NCI-H345 (cell line): ENCODE measurements at places on chromosomes 3 and 15.

GRCh38 chr3:195035345-195036202 lies 235.4 kb downstream of the XXYLT1 start:
- no peak for DNase-seq

- DNase-seq, result no peak
These were observed 476.7 kb downstream of the OCA2 start for GRCh38 chr15:27622371-27622770.

GRCh38 chr3:58568572-58569286 lies 8.5 kb downstream of the FAM107A start:
- DNase-seq, result peak; percentile 65

DNA sequence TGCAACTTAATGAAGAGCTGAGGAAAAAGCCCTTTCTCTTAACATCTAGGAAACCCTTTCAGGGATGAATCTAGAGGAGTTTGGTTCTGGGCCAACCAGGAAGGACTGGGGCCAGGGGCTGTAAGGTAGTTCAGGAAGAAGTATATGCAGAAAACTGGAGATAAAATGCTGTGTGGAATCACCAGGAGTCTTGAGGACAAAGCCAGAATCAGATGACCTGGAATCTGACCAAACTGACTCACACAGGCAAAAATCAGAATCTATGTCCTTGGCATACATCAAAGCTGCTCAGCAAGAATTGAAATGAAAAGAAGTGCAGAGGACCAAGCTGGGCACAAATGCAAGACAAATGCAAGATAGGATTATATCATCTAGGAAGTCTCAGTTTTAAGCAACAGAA lies 59.4 kb upstream of the ATP2C1 start:
- DNase-seq, result no peak

DNA sequence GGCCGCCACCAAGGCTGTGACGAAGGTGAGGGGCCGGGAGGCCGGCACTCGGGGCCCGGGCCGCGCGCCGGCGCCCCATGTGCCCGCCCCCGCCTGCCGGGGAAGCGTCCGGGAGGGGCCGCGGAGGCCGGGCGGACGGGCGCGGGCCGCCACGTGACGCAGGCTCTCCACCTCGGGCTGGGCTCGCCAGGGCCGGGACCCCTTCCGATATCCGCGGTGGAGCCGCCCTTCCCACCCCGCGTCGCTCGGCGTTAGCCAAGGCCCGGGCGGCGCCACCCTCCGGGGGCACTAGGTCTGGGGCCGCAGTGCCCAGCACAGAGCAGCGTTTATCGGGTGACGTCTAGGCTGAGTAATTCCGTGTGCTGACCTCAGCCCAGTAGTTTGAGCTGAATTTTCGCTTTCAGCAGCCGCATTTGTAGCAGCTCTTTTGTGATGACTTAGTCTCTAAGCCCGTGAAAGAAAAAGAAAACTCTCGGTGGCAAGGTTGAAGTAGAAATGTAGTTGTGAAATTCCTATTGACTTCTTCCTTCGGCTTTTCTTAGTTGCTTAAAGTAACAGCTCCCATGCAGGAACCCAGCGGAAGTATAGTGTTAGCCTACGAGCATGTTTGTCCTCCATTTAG lies 885 bp downstream of the CDV3 start:
- DNase-seq, result no peak

DNA sequence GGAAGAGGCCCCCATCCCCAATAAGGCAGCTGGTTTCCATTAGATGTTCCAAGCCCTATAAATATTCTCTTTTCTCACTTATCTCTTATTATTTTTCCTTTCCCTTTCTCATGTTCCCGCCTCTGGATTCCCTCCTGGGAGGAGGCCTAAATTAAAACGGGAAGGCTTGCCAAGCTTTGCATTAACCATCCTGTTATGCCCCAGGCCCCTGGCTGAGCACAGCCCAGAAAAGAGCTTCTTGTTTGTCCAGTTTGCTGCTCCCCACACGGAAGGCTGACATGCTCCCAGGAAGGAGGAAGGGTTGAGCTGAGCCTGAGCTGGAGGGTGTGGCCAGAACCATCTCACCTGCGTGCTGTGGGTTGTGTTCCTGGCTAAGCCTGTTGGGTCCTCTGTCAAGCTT lies 63.1 kb upstream of the BOC start:
- DNase-seq, result peak; percentile 42

DNA sequence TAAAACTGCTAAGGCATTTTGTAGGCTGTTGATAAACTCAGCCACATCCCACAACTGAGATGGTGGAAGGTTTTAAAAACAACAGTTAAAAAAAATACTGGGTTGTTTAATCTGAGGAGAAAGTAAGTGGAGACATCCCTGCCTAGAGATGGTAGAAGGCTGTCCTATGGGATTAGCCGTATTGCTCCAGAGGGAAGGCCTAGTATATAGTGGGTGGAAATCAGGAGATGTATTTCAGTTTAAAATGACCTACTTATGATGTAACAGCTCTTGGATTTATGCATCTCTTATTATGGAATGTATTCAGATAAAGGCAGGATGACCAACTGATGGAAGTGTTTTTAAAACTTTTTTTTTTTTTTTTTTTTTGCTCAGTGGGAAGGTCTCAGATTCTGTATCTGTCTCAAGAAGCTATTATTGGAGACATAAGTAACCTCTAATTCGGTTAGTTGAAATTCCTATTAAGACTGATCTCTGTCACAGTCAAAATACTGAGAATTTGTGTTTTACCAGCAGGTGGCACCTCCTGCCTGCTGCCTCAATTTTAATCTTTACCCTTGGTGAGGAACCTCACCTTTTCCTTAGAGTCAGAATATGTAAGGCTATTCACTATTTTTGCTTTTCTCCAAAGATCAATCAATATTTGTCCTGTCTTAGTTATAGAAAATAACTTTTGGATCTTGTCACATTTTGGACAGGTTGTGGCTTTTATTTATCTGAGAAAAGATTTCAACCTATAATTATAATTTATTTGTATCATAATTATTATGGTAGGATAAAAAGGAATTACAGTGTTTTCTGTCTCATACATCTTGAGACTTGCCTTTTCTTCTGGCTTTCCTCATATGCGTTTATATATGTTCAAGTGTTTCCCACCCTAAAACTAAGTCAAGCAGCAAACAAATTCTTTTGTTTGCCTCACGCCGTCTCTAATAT lies 63.0 kb downstream of the VPS8 start:
- peak; percentile 5 for DNase-seq

DNA sequence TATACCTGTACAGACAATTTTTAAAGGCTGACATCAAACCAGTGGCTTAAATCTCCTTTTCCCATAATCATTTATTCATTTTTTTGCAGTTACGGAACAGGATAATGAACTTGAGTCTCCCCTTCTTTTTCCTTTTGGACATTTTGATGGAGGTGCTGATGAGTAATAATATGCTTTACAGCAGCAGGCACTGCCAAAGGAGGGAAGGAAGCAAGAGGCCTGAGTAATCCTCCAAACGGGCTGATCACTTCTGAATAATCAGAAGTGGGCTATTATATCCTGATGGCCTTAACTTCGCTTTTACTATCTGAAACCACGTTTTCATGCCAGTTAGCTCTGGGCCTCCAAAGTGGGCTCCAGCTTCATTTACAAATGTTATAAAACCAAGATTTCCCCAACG lies 527.2 kb downstream of the FOXP1 start:
- no peak for DNase-seq

GRCh38 chr3:61885414-61885813 lies 324.0 kb downstream of the PTPRG start:
- DNase-seq, result no peak

- DNase-seq, result no peak
These were observed 29.3 kb upstream of the TRAK1 start for GRCh38 chr3:42061713-42062380.

GRCh38 chr15:66252685-66253417 lies 699 bp downstream of the MEGF11 start:
- no peak for DNase-seq

DNA sequence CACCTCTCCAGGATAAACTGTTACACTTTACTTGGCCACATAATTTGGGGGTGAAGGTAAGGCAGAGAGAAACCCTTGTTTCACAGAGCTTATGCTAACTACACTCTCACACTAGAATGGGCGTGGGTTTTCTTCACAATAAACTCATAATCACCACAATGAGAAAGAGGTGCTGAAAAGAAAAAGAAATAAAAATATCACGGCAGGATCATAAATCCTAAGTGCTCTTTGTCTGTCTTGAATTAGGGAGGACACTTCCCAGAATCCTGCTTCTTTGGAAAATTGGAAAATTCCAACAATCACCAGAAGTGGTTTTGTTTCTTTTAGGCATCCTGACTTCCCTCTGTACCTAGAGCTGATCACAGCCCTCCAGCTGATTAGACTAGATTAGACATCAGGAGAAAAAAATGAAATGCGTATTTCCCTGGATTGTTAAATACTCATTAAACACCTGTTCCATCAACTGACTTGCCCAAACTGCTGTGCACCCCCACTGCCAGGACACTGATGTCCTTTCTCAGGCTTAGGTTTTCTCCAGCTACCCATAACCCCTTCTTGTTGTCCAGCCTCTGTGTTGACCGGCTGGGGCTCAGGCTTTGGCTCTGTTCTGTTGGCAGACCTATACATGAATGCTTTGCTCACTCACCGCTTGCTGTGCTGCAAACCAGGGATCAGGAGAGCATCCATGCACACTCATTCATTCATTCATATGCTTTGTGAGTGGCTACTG lies 41.6 kb upstream of the ACKR4 start:
- no peak for DNase-seq

DNA sequence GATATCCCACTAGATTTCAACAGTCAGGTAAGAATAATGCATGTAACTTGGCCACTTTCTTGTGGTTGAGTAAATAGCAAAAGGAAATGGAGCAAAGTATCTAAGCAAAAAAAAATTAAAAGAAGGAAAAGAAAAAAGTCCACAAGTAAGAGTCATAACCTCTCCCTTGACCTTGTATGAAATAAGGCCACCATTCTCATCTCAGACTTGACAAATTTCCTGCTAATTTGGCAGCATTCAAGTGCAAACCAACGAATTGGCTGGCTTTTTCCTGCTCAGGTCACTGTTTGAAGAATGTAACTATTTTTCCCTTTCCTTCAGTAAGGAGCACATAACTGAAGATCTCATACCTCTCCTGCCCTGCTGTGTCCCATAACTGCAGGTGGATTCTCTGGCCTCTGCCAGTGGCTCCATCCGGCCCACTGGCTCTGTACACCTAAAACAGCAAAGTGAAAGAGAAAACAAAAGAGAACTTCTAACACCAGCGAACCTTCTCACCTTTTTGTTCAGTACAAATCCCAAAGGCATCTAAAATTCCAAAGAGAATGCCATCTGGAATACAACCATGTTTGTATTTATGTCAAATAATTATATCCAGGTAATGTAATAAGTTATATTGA lies 33.4 kb upstream of the RSL24D1 start:
- no peak for DNase-seq

GRCh38 chr15:78264304-78265136 lies at the start of gene DNAJA4:
Gene DNAJA4 (plus strand): TSS chr15:78264562. CDS start chr15:78264764, 202 bp downstream.
- peak; percentile 28 for DNase-seq

GRCh38 chr3:189238071-189238470 lies 66.3 kb downstream of the TPRG1 start:
- DNase-seq, result no peak

DNA sequence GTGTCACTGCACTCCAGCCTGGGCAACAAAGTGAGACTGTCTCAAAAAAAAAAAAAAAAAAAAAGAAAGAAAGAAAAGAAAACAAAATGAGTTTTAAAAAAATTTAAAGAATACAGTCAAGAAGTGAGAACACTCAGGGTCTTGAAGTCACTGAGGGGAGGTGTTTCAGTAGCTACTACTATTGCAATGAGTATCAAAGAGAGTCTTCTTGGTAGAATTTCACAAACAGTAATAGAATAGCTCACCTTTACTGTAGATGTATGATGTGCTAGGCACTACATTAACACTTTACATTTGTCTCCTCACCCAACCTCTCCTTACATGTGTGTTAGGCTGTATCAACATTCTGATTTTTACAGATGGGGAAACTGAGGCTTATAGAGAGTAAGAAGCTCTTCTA lies 43.9 kb downstream of the EOMES start:
- no peak for DNase-seq

- no peak for DNase-seq
These were observed 449.9 kb upstream of the NR2F2 start for GRCh38 chr15:95880630-95881029.

DNA sequence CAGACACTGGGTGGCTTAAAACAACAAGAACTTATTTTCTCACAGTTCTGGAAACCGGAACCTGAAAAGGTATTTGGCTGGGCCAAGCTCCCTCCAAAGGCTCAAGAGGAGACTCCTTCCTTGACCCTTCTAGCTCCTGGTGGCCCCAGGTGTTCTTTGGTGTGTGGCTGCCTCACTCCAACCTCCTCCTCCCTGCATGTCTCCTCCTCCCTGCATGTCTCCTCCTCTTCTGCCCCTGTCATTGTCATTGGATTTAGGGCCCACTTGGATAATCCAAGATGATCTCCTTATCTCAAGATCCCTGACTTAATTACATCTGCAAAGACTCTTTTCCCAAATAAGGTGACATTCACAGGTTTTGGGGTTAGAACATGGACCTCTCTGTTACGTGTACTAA lies 69.8 kb upstream of the MFGE8 start:
- no peak for DNase-seq

DNA sequence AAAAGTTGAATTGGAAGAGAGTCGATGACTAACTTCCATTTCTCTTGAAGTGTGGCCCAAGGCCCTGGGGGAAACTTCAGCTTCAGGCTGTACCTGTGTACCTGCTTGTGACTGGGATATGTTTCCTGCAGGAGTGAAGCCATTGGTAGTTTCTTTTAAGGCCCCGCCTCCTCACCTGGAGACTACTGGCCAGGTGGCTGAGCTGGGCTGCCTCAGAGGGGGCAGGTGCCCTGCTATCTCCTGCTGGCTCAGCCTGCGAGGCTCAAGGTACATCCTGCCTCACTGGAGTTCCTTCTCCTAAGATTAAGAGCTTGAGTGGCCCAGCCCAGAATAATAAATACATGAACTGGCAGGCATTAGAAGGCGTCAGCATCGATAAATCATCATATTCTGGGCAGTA lies 121.6 kb upstream of the ROPN1 start:
- DNase-seq, result no peak

DNA sequence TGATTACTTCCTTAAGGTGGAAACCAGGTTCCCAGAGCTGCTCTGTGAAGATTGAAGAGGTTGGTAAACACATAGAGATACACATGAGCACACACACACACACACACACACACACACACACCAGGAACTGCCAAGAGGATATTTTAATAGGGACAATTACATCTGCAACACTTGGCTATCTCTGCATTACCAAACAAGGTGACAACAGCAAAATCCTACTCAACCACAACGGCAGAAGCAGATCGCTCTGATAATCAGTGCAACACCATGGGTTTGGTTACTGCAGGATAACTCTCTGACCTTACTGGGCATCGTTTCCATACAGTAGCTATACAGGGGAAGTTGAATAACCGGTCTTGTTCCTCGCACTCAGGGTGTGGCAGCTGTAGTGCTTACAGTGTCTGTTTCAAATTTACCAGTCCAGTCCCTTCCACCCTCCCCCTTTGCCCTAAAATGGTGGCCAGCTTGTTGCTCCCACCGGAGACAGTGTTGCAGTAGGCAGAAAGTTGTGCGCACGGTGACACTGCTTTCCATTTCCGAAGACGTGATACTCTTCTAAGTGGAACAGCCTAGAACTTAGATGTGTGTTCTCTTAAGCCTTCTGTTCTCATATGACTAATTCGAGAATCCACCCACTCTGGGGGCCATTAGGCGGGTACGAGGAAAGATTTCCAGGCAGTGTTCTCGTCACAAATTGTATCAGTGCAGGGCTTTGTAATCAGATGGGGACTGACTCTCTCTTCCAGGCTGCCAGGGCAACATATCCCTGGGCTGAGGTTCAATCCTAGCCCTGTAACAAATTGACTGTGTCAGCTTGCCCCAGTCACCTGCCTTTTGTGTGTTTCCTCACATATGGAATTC lies 176.2 kb downstream of the P3H2 start:
- no peak for DNase-seq
